SK-N-SH (cell line): ENCODE measurements at places on chromosomes 4 and X.

DNA sequence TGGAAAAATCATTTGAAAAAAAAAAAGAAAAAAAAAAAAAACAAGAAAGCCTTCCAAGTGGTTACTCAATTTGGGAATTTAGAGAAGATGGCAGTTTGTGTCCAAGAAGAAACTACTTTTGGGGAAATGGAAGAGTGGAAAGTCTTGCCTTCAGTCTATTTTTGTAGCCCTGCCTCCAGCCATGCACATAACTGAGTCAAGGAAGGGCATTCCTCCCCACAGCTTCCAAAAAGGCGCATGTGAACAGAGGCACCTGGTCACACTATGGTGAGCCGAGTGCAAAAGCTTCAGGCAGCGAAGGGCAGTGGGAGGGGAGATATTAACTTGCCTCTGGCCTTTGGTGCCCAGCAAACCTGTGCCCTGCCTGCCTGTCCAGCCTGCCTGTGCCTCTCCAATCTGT, 163.7 kb downstream of the SMIM20 start:
- DNase-seq = no peak

DNA sequence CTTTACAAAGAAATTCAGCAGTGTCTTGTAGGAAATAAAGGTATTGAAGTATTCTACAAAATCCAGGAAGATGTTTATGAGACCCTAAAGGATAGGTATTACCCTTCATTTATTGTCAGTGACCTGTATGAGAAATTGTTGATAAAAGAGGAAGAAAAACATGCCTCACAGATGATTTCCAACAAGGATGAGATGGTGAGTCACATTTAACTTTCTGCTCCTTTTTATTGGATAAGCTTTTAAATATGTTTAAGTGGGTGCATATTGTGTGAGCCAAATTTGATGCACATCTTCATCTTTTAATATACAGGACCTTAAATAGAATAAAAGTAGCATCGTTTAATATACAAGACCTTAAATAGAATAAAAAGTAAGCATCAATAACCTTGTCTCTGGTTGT, 72.1 kb downstream of the LRP2BP start:
- DNase-seq = no peak

DNA sequence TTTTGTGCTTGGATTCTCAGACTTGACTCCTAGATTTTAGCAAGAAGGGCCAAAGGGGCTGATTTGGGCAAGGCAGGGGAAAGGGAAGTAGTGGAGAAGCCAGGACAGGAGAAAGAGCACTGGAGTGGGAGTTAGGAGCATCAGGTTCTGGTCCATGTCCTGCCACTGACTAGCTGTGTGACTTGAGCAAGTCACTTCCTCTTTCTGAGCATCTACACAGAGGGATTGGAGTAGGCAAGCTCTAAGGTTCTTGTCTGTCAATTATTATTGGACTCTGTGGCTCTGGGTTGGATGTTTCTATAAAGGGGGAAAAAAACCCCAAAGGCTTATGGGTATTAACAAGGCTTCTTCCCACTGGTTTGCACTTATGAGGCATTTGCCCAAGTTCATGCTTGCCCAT, 24.4 kb downstream of the PLAC1 start:
- DNase-seq = no peak

- DNase-seq = no peak
Observed at GRCh38 chrX:139877710-139878414, 55.0 kb downstream of the ATP11C start.

- DNase-seq = peak; percentile 9
Observed at GRCh38 chrX:110212299-110212698, 105.6 kb downstream of the AMMECR1 start.

DNA sequence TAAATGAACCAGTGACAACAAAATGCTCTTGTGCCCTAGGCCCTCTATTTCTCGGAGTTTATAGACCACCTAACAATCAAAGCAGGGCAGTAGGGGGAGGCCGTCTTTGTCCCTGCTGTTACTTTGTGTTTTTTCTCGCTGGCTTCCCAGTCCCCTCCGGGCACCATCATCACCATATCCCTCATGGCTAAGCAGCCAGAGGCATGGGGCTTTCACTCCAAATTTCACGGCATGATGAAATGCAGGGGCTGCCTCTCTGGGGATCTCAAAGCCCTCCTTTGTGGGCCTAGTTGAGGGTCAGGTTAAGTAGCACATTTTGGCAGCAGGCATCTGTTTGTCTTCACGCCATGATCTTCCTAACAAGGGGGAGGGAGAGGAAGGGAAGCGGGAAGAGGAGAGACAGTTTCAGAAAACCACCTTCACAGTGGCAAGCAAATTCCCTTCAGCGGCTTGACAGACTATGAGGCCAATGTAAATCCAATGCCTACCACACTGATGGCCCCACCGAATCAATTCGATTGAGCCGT, 91.9 kb downstream of the ANOS1 start:
- no peak for DNase-seq

DNA sequence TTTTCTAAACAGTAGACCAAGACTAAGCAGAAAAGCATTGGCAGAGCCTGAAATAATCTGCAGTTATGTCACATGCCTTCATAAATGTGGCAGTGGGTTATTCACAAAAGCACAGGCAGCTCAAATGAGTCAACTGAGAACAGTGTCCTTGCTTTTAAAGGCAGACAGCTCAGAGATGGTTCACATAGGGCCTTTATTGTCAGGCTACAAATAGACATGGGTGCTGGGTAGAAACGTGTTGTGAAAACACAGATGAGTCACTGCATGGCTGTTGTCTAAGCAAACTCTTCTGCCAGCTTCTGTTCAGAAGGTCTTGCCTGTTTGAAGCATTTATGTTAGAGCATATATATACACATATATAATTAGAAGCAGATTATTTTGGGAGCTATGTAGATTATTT, 118.0 kb downstream of the SLC4A4 start:
- no peak for DNase-seq

GRCh38 chr4:83022724-83023450, 12.1 kb upstream of the COPS4 start:
- no peak for DNase-seq

DNA sequence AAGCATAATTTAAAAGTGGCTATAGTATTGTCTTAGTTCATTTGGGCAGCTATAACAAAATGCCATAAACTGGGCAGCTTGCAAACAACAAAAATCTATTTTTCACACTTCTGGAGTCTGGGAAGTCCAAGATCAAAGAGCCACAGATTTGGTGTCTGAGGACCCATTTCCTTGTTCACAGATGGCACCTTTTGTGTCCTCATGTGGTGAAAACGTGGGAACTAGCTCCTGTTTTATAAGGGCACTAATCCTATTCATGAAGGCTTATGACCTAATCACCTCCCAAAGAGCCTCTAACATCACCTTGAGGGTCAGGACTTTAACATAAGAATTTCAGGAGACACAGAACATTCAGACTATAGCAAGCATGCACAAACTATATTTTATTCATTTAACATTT, 126.5 kb upstream of the WDFY3 start:
- DNase-seq = no peak

DNA sequence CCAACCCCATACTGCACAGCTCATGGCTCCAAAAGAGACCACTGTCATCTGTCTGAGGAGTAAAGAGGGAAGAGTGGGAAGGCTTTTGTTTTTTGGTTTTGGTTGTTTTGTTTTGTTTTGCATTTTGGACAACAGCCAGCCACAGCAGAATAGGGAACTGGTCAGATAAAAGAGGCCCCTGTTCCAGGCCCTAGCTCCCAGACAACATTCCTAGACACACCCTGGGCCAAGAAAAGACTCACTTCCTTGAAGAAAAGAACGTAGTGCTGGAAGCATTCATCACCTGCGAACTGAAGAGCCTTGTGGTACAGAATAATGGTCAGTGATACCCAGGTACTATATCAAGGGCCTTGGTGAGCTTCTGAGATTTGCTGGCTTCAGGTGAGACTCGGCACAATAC, 619.4 kb upstream of the SPANXN1 start:
- no peak for DNase-seq
